ENCODE measurements at places on chromosomes 4 and X.

DNA sequence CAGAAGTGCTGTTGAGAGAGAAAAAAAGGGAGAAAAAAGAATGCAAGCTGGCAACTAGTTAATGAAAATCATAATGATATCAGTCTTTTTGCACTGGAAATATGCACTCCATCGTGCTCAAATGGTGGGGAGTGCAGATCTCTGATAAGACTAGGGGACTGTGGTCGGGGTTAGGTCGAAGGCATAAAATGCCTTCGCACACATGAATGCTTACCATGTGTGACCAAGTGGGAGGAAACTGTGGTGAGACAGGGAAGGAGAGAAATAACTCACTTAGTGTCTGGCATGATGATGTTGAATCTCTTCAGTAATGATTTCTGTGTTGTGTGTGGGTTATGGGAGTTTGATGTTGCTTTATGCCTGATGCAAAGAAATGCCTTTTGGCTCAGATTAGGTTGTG lies 358.9 kb downstream of the FBXO8 start:
- DNase-seq: no peak

DNA sequence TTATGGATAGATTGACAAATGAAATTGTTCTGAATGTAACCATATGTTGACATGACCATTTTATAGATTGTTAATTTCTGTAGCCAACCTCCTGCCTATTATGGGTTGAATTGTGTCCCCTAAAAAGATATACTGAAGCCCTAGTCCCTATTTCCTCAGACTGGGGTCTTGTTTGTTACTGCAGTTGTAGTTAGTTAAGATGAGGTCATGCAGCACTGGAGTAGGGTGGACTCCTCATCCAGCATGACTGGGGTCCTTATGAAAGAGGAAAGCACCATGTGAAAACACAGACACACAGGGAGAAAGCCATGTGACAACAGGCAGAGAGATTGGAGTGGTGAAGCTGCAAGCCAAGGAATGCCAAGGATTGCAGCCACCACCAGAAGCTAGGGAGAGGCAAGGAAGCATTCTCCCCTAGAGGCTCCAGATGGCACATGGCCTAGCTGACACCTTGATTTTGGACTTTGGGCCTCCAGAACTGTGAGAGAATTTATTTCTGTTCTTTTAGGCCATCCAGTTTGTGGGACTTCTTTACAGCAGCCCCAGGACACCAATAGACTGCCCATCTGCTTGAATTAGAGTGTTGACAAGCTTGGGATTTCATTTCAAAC lies 14.0 kb downstream of the MTM1 start:
- DNase-seq: no peak

DNA sequence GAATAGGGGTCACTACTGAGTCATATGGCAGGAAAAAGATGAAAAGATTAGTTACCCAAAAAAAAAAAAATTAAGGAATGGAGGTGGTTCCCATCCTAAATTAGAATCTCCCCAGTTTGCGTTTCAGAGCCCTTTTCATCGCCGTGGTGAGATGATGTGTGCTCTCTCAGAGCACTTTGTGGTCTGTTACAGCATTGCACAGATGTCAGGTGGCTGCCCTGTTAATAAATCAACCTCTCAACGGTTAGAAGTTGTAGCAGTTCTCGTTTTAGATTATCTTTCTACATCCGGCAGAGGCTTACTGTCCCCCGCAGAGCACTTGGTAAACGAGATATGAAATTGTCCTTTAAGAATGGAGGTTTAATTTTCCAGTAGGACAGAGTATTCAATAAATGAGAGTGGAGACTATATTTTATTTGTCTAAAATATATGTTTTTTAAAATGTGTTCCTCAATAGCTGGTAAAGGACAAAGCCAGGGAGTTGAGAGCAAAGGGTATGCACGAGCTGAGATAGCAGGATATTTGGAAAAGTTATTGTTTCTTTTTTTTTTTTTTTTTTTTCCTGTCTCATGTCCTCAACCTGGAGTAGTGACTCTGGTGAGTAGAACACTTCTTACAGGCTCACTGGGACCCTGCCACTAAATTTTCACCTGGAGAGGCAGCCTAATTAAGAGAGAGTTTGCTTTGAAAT lies 26.9 kb downstream of the AFF1 start:
- no peak for DNase-seq

GRCh38 chr4:13920111-13920875 lies 292.8 kb upstream of the BOD1L1 start:
- DNase-seq: no peak

DNA sequence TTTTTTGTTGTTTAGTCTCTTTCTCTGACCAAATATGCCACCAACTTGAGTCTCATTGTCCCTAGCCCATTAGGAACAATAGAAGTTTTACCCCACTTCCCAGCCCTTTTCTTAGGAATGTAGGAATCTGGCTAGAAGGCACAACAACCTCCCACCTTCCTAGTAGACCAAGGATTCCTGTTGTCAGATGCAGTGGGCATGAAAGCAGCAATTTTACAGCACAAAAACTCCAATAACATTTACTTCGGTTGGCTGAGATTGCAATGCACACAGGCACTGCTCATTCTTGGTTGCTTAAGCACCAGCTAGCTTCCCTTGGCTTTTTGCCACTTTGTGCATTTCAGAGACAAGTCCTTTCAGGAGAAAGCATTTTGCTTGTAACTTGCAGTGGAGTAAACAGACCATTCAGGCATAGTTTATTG lies 312.8 kb downstream of the TENM3 start:
- no peak for DNase-seq

DNA sequence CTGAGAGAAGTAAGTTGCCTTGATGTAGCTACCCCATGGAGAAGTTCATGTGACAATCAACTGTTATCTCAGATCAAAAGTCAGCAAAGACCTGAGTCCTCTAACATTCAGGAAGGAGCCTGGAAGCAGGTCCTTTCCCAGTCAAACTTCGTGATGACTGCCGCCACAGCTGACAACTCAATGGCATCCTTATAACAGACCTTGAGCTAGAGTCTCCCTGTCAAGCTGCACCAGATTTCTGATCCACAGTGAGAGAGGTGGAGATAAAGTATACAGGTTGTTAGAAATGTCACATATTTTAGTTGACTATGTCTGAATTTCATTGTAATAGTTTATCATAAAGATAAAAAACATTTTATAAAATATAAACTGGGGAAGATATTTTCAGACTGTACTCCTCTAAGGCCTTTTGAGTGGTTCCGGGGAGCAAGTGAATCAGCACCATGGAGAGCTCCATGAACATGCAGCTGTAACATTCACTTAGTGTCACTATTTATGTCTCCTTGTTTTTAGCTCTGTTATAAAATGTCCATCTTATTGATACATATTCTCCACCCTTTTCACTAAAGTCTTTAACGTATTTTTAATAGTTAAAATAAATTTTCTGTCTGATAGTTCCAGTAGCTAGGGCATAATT lies 1653.5 kb upstream of the AGA start:
- no peak for DNase-seq

GRCh38 chrX:119708936-119709335 lies 16.0 kb upstream of the SEPTIN6 start:
- no peak for DNase-seq

GRCh38 chrX:74467656-74468055 lies 46.4 kb downstream of the SLC16A2 start:
- no peak for DNase-seq

DNA sequence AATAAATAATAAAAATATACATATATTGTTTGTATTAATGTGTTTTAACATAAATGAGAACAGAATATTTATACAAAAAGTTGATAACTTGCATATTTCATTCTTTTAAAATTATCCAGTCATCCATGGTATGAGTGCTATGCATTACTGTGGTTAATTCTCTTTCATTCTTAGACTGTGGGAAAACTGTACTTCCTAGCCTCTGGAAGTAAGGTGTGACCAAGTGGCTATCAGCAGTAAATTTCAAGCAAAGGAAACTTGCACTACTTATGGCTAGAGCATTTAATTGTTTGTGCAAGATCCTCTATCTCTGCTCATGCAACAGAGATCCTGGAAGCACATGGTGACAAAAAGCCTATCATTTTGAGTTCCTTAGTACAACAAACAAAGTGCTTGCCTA lies 1054.5 kb upstream of the PABPC4L start:
- no peak for DNase-seq

DNA sequence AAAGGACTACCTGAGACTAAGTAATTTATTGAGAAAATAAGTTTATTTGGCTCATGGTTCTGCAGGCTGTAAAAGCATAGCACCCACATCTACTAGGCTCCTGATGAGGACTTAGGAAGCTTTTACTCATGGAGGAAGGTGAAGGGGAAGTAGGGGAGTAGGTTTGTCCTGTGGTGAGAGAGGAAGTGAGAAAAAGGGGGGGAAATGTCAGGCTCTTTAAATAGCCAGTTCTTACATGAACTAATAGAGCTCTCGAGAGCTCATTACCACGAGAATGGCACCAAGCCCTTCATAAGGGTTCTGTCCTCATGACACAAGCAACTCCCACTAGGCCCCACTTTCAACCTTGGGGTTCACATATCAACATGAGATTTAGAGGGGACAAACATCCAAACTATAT lies 125.5 kb upstream of the NRK start:
- no peak for DNase-seq

Measured in left cardiac atrium (tissue), 4 donors.